ENCODE measurements at places on chromosomes 2 and 18. TPM values are rescaled to one million over a fixed set of nuclear protein-coding genes. Genes with fewer than 3 reads are reported as not detected.

The WDR33 gene
- total RNA-seq, result 44.2 TPM

The PROM2 gene
- total RNA-seq, result 1.1 TPM

GRCh38 chr2:13616059-13616458 lies 899.3 kb downstream of the TRIB2 start:
- H3K36me3 ChIP-seq, result no peaks in the 10 kb centered on the region
- H3K27me3 ChIP-seq, result no peaks in the 10 kb centered on the region
- no peak for DNase-seq

DNA sequence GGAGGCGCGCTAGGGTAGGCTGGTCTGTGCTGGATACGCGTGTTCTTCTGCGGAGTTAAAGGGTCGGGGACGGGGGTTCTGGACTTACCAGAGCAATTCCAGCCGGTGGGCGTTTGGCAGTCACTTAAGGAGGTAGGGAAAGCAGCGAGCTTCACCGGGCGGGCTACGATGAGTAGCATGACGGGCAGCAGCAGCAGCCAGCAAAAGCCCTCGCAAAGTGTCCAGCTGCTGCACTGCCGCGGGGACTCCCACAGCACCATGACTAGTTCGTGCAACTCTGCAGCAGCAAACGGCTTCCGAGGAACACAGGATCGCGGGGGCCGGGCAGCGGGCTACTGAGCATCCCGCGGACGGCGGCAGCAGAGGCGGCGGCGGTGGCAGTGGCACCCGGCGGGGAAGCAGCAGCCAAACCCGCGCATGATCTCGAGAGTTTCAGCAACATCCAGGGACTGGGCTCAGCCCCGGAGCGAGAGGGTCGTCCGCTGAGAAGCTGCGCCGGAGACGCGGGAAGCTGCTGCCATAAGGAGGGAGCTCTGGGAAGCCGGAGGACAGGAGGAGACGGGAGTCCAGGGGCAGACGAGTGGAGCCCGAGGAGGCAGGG lies 368 bp downstream of the TMEFF2 start:
- no peak overlapping the region for H3K27ac ChIP-seq
- peak overlapping the region; percentile 57 for H3K4me3 ChIP-seq
- peaks cover 38% of the 10 kb centered on the region for H3K27me3 ChIP-seq
- H3K4me1 ChIP-seq, result peaks cover 23% of the 10 kb centered on the region
- H3K36me3 ChIP-seq, result no peaks in the 10 kb centered on the region

- no peak overlapping the region for H3K4me3 ChIP-seq
- DNase-seq, result no peak
- no peaks in the 10 kb centered on the region for H3K4me1 ChIP-seq
- peaks cover 94% of the 10 kb centered on the region for H3K36me3 ChIP-seq
- no peaks in the 10 kb centered on the region for H3K27me3 ChIP-seq
Observed at GRCh38 chr2:100972452-100972851, 29.6 kb upstream of the RPL31 start.

DNA sequence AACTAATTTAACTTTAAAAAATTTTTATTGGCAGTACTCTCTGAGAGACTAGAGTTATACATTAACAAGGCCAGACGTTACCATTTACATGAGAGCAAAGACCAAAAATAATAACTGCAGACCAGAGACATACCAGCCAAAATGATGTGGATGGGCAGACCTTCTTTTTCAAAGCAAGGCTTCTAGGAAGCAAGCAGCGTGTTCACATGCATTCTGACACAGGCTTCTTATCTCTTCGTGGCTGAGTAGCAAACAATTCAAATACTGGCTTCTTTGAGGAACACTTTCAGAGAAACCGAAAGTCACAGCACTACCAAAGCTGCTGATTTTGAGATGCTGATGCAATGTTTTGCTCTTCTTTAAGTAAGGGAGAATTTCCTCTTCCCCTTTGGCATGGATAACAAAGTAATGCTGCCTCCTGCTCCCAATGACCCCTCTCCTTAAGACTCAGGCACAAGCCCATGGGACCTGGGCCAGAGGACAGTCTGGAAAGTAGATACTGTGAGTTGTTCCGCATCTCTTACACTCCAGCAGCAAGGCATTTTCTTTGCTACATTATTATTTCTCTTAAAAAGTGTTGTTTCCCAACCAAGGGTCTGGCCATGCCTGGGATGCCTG lies 181.9 kb downstream of the MREG start:
- no peak overlapping the region for H3K4me3 ChIP-seq
- H3K27ac ChIP-seq, result peak overlapping the region; percentile 16
- H3K4me1 ChIP-seq, result no peaks in the 10 kb centered on the region
- no peaks in the 10 kb centered on the region for H3K36me3 ChIP-seq
- DNase-seq, result peak; percentile 69

- no peak overlapping the region for H3K4me3 ChIP-seq
- DNase-seq, result no peak
- H3K27me3 ChIP-seq, result no peaks in the 10 kb centered on the region
- no peaks in the 10 kb centered on the region for H3K4me1 ChIP-seq
- H3K27ac ChIP-seq, result no peak overlapping the region
- H3K36me3 ChIP-seq, result no peaks in the 10 kb centered on the region
Observed at GRCh38 chr2:110838657-110839384, 106.4 kb downstream of the ACOXL start.

All from heart left ventricle (tissue), 16 donors.